ENCODE measurements at places on chromosomes 12 and 14.

DNA sequence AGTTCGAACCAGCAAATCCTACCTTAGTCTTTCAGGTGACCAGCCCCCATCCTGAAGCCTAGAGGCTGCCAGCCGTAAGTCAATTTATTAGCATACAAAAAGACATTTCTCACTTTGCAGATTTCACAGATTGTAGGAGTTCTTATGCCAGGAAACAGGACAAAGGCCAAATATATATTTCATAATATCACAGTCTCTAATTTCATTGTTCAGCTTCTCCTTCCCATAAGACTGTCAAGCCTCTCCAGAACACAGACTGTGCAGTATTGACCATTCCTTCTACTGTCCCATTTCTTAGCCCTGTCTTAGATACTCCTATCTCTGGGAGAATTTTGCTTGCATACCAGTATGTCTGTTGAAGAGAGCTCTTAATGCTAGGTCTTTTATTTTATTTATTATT is 89.2 kb upstream of the RESF1 start:
- DNase-seq: no peak

DNA sequence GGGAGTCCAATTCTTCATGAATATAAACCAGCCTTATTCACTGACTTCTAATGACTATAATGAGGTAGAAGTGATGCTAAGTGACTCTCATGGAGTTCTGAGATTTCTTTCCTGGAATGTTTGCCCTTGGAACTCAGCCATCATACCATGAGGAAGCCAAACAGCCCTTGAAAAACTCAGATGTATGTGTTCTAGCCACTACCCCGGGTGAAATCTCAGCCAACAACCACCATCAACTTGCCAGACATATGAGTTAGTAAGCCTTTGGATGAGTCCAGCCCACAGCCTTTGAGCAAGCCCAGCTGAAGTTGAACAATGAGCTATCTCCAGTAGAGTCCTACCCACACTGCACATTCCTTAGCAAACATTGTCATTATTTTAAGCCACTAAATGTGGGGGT is 149.5 kb downstream of the SLC6A15 start:
- no peak for DNase-seq

DNA sequence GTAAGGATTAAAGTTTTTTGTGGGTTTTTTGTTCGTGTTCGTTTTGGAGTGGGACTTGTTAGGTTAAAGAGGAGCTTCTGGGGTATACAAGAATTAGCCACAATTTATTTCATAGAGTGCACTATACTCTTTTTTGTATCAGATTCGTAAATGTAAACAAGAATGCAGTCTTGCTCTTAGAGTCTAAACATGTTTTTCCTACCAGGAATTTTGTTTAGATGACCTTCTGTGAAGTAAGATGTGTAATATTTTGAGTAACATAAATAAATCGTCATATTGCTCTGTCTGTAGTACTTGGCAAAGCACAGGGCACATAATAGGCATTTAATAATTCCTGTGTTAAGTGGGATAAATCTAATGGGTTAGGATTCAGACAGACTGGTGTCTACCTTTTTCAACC is 9.6 kb downstream of the CNOT2 start:
- DNase-seq: no peak

GRCh38 chr12:115794659-115795081 is 482.8 kb downstream of the MED13L start:
- DNase-seq: no peak

DNA sequence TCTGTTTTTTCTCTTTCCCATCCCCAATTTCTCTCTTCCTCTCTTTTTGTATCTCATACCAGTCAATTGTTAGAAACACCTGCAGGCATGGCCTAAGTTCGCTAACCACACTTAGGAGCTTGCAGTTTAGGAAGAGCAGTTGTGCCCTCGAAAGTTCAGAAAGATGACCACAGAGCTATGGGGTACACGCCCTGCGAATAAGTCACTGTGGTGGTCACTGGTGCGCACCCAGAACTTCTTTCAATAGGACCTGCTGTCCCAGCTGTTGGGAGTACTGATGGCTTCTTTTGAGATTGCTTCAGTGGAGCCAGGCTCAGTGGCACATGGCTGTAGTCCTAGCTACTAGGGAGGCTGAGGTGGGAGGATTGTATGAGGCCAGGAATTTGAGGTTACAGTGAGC is 362.8 kb upstream of the TMTC1 start:
- DNase-seq: no peak

DNA sequence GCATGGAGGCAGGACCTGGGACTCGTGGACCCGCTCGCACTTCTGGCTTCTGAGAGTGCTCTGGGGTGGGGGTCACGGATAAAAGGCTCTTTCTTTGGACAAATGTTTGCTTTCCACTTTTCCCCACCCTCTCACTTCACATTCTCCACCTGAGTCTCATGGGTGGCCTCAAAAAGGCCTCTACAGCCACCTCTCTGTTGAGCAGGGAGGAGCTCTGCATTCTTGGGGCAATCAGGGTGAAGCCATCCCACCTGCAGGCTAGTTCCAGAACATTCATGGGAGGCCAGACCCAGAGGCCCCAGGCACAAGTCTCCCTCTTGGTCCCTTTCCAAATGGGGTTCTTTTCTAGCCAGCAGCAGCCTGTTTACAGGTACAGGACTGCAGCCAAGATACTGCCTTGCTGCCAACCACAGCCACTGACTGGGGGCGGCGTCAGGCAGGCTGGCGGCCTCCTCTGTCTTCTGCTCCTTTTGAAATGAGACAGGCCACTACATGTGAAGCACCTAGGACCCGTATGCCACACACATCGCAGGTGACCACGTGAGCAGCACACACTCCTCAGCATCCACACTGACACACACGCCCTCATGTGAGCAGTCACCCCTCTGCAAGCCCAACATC is 18.2 kb upstream of the CEBPE start:
- DNase-seq: no peak

DNA sequence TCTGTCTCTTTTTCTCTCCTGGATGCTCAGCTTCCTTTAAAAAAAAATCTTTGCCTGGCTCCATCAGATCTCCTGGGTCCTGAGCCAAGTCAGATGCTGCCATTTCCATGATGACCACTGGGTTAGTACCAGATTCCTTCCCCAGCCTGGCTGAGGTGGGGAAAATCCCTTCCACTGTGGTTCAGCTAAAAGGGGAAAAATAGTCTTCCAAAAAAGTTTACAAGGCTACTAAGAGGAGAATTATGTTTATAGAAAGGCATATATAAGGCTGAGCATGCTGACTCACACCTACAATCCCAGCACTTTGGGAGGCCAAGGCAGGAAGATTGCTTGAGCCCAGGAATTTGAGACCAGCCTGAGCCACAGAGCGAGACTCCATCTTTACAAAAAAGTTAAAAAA is 28.4 kb upstream of the GAS2L3 start:
- no peak for DNase-seq

DNA sequence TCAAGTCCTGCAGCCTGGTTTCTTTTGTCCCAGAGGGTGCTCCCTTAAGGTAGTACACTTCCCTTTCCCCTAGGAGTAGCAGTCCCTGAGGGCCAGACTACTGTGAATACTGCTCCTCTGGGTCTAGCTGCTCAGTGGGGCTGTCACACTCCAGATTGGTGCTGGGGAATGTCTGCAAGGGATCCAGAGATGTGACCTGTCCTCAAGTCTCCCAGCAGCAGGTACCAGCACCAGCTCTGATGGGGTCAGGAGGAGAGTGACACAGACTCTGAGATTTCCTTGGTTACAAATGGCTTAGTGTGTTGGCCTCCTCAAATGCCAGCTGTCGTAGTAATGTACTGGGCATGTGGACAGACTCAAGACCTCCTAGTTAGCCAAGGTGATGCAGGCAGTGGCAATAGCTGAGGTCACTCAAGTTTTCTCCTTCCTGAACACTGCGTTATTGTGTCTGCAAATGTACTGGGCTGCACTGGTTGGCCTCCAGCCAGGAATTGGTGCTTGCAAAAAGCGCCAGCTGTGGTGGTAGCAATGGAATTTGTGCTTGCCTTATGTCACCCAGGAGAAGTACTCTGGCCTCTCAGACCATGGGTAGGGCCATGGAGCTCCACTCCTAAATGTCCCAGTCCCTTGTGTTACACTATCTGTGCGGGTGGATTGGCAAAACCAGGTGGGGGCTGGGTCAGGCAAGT is 36.4 kb upstream of the AEBP2 start:
- no peak for DNase-seq

DNA sequence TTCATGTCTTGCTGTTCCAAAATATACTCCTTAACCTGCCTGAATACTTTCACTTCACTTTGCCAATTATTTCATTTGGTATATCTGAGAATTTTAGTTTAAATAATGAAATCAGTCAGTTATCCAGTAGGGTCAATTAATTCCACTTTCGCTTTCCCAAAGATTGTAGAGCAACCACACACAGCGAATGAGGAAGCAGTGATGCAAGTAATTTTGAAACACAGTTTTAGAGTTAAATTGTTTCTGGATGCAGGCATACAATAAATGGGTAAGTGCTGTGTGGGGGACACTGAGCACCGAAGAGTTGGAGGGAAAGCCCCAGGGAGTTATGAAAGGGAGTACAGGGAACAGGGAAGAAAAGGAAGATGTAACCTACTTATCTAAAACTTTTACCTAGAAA is 62.8 kb downstream of the TSHR start:
- DNase-seq: no peak

- no peak for DNase-seq
Observed at GRCh38 chr14:60651796-60652673, 2.8 kb upstream of the SIX1 start.

DNA sequence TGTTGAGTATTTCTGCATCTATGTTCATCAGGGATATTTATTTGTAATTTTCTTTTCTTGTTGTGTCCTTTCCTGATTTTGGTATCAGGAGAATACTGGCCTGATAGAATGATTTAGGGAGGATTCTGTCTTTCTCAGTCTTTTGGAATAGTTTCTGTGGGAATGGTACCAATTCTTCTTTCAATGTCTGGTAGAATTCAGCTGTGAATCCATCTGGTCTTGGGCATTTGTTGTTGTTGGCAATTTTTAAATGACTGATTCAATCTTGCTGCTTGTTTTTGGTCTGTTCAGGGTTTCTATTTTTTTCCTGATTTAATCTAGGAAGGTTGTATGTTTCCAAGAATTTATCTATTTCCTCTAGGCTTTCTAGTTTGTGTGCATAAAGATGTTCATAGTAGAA is 170.9 kb upstream of the PDE3A start:
- DNase-seq: no peak

DNA sequence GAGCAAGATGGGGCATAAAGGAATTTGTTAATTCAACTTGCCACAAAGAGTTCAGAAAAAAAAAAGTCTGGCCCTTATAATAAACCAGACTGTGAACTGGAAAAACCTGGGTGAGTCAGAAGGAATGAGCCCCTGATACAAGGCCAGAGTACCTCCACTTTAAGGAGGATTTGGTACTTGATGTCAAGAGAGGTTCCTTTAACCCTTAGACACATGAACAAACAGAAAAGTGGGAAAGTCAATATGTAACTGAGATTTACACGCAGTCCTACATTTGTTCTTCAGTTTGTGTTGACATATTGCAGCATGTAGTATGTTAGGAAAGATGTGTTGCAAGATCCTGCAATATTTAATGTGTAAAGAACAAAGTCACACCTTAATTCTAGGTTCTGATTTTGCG is 14.2 kb upstream of the SLC38A4 start:
- no peak for DNase-seq

DNA sequence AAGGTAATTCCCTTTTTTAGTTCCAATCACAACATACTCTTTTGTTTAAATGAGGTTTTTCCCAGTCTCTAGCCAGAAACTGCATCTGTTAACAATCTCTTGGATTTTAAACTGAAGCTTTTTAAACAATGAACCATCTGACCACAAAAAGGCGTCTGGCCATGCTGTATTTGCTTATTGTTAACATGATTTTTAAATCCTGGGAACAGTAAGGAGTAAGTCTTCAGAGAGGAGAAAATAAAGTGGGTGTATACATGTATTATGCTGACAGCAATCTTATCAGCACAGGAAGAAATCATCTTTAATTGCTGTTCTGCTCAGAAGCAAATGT is 106.2 kb downstream of the DAAM1 start:
- no peak for DNase-seq

- DNase-seq: no peak
Observed at GRCh38 chr12:124605150-124605882, 37.9 kb upstream of the NCOR2 start.

DNA sequence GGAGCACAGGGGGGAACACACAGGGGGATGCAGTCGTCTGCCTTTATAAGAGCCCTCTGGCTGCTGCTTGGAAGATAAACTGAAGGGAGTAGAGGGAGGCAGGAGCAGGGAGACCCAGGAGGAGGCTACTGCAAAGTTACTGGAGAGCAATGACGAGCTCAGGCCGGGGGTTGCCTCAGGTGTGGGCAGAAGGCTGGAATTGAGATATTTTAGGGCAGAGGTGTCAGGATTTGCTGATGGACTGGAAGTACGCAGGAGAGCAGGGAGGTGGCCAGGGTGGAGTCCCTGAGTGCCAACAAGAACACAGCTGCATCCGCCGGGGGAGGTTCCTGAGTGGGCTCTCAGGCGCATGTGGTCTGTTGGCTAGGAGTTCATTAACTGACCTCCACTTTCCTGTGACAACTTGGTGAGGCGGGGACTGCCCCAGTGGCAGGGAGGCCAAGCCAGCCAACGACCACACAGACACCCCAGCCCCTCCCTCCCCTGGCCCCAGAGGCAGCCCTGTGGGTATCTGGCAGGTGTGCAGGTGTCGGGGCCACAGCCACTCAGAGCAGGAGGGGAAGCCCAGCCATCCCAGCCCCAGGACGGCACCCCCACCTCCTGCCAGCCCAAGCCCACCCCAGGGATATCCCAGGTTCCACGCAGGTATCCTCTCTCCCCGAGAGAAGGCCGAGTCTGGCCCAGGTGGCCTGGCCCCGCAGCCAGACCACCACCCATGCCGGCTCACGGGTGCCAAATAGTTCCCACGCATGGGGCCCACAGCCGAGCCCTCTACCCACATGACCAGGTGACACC is 85.4 kb downstream of the NCOR2 start:
- no peak for DNase-seq

- DNase-seq: no peak
Observed at GRCh38 chr14:98926146-98926545, 345.9 kb downstream of the BCL11B start.

- no peak for DNase-seq
Observed at GRCh38 chr12:54661048-54661447, 12.9 kb upstream of the DCD start.

DNA sequence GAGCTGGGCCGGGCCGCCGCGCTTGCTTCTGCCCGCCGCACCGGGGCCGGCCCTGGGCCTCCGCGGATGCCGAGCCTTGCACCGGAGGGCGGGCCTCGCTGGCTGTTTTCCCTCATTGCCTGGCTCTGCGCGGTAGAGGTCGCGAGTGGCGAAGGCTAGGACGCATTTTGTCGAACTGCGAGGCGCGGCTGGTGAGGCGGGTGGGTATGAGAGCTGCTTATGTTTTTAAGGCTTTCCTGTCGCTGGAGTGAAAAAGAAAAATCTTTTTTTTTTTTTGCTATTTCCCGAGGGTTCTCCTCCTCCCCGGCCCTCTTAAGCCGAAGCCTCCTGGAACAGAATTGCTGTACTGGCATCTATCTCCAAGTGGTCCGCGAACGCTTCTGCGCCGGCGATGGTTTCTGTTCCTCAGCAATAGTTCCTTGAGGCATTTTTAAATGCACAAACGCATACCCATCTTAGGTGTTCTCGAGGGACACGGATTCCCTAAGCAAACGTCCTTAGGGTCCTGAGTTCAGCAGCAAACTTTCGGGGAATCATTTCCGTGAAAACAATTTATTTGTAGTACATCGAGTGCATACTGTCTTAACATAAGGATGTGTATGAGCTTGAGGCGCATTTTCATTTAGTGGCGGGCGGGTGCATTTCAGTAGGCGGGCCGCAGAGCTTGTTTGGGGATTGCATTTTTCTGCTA is 631 bp downstream of the RESF1 start:
- peak; percentile 11 for DNase-seq

- no peak for DNase-seq
Observed at GRCh38 chr14:103123634-103124500, 606 bp downstream of the TNFAIP2 start.

- no peak for DNase-seq
Observed at GRCh38 chr12:39006286-39006685, 100.9 kb upstream of the CPNE8 start.

All from esophagus squamous epithelium (tissue), 5 donors.